Glomerular endothelial cell (primary cell): ENCODE measurements at places on chromosomes 16 and 17. TPM values are rescaled to one million over a fixed set of nuclear protein-coding genes. Genes with fewer than 3 reads are reported as not detected.

GRCh38 chr17:39596543-39597267, 11.0 kb downstream of the NEUROD2 start:
- no peak for DNase-seq

The SERPINF2 gene
- 1.6 TPM in 1 of 2 replicates, not detected in the other for total RNA-seq

- DNase-seq, result no peak
These were observed 18.9 kb upstream of the SPPL2C start for GRCh38 chr17:45825792-45826191.

- no peak for DNase-seq
These were observed 120.3 kb downstream of the MRM1 start for GRCh38 chr17:36721560-36722120.

DNA sequence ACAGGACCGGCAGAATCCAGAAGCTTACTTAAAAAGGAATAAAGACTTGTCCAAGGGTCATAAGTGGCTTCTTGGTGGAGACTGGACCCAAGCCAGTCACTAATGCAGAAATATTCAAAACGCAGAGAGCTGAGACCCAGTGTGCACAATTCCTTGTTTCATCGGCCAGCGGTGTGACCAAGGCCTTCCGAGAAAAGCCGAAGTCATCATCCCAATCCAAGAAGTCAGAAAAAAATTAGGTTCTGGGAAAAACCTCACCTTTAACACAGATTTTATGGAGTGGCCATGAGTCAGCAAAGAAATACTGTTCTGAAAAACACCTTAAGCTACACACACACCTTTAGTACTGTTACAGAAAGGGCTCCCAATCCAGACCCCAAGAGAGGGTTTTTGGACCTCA, 1.0 kb upstream of the GCSH start:
- no peak for DNase-seq

- no peak for DNase-seq
These were observed 816 bp downstream of the HSBP1 start for GRCh38 chr16:83808573-83809014.

DNA sequence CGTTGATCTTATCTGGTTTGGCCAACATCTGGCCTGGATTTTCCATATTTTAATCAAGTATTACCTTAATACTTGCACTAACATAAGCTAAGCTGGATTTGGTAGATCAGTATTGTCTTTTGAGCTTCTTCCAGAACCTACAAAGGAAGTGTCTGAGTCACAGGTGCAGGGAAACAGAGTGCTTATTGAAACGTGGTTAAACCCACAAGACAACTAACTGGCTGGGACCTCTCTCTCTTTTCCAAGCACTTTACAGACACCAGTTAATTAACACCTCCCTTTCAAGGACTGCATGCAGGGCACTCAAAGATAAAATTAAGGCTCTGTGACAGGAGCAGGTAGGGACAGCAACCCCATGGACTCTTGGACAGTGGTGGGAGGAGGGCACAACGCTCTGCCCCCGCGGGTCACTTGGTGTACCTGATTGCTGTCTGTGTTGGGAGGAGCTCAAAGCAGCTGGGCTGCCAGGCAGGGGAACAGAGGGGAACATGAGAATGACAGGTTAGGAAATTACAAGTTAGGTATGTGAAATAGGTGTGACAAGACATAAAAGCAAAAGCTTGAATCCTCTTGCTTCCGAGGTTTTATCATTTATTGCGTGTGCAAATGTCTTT, 133.7 kb upstream of the MON1B start:
- no peak for DNase-seq

DNA sequence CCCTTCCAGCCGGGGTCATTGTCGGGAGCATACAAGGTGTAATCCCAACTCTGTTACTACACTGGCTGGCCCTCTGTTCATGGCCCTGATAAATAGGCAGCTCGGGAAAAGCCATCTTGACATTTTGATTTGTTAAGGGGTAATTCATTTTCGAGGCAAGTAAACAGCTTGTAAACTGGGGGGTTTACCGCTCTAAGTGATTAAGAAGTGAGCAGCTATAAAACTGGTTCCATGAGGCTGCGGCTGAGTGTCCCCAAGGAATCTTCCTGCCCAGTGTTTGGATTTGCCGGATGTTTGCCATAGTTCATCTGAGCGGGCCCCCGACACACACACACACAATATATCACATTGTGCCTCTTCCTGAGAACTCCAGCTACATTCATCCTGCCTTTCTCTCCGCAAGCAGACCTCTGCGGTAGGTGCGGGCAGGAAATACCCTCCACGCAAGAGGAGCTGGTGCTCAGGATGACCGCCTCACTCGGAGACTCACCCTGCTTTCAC, 92.2 kb downstream of the SOCS1 start:
- no peak for DNase-seq

- no peak for DNase-seq
These were observed 16.5 kb upstream of the CMTM4 start for GRCh38 chr16:66713076-66713475.

DNA sequence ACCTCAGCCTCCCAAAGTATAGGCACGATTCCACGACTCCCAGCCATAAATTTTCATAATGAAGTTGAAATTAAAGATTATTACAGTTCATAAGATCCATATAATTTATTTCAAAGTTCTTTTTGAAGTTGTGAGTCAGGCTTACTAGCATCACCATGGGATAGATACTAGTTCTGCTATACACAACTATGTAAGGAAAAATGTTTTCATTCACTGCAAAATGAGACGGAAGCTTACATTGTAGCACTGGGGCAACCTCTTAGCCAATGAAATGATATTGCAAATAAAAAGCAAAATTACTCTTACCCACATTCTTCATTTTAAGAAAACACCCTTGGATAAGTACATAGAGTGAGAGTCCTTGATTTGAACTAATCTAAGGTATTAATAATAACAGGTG, 18.8 kb upstream of the MARCHF10 start:
- no peak for DNase-seq
